NCI-H510A (cell line): ENCODE measurements at places on chromosomes 2 and 18.

GRCh38 chr2:61726456-61727209 lies 127.2 kb downstream of the FAM161A start:
- no peak for DNase-seq

GRCh38 chr2:45311559-45311958 lies 299.5 kb downstream of the SRBD1 start:
- DNase-seq: no peak

- no peak for DNase-seq
Observed at GRCh38 chr2:228728961-228729360, 542.1 kb downstream of the PID1 start.

- no peak for DNase-seq
Observed at GRCh38 chr2:99140056-99140859, 1.2 kb upstream of the C2orf15 start.

- DNase-seq: no peak
Observed at GRCh38 chr2:3793249-3793648, 89.9 kb downstream of the DCDC2C start.

DNA sequence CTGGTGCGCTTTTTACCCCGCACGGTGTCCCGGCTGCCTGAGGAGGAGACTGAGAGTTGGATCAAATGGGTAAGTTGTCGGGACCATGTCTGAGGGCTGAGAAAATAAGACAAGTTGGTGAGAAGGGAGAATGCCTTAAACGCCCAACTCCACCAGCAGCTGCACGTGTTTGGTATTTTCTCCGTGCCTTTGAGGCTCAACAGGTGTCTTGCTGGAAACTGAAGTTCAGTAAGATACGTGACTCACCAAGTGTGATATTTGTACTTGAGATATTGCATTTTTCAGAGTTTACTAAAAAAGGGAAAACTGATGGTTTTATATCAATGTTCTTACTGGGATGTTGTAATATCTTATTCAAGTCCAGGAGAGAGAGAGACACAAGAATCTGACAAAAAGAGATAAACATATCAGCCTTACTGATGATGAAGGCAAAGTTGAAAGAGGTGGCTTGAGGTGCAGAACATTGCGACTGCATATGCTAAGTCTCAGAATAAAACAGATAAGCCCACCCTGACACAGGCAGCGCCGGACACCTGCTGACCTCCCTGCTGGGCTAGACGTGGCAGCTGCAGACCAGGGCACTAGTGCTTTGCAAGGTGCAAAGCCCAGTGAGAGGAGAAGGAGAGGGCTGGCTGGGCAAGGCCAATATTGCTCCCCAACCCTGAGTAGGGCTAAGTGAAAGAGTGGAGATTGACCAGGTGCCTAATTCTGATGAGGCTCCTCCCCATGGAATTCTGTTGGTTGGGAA lies 33.1 kb downstream of the TRPM8 start:
- no peak for DNase-seq

DNA sequence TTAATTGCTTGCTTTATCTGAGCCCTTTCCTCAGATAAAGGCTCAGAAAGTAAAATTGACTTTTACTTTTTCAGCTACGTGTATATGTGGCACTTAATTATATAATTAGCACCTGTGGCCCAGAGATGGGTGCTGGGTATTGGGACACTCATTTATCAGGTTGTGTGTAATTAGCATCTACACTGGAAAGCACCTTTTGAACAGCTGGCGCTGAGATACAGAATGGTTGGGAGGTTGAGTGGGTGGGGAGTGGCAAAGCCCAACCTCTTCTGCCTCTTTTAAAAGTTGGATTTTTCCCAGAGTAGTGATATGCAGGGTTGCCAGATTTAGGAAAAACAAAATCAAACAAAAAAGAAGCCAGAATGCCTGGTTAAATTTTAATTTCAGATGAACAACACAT lies 23.9 kb downstream of the SPTBN1 start:
- no peak for DNase-seq

DNA sequence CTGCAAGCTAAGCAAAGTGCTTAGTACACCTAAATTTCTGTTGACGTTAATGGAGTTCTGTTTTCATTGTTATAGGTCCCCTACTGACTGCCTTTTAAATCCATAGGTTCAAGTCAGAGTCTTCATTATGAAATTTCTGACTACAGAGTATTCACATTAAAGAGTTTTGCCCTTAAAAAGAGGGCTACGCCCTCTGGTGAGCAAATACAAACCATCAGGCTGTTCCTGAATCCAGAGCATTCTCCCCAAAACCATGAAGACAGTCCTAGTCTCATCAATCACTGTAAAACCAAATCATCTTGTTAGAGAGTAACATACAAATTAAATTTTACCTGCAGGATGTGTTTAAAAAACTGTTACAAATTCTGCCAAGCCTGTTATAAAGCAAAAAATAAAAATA lies 1091.7 kb downstream of the TDRD15 start:
- DNase-seq: no peak

DNA sequence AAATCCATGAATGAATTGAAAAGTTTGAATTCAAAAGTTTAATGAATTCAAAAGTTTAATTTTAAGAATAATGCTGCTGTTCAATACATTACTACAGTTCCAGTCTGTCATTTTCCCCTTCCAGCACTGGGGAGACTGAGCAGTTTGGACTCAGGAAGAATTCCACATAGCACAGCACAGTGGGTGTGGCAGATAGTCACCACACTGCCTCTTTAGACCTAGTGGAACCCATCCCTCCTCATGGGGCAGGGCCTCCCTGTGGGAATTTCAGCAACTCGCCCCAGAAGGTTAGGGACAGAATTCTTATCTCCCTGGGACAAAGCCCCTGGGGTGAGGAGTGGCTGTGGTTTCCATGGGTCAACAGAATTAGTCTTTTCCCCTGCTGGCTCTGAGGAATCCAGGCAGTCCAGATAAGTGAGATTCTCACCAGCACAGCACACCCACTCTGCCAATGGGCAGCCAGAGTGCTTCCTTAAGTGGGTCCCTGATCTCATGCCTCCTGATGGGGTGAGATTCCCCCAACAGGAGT lies 442.0 kb upstream of the SYT4 start:
- DNase-seq: no peak

- no peak for DNase-seq
Observed at GRCh38 chr2:160918906-160919503, 241.2 kb upstream of the TANK start.

DNA sequence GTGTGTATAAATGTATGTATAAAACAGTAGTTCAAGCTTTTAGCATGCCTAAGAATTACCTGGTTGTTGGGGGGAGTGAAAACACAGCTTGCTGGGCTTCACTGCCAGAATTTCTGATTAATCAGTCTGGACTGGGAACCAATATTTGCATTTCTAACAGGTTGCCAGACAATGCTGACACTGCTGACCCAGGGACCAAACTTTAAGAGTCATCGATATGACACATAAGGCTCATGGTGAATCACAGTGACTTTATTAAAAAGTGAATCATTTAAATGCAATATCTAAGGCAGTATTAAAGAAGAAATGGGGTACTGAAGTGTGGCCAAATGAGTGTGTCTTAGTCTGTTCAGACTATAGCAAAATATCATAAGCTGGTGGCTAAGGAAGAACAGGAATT lies 195.9 kb upstream of the DTNA start:
- DNase-seq: no peak

DNA sequence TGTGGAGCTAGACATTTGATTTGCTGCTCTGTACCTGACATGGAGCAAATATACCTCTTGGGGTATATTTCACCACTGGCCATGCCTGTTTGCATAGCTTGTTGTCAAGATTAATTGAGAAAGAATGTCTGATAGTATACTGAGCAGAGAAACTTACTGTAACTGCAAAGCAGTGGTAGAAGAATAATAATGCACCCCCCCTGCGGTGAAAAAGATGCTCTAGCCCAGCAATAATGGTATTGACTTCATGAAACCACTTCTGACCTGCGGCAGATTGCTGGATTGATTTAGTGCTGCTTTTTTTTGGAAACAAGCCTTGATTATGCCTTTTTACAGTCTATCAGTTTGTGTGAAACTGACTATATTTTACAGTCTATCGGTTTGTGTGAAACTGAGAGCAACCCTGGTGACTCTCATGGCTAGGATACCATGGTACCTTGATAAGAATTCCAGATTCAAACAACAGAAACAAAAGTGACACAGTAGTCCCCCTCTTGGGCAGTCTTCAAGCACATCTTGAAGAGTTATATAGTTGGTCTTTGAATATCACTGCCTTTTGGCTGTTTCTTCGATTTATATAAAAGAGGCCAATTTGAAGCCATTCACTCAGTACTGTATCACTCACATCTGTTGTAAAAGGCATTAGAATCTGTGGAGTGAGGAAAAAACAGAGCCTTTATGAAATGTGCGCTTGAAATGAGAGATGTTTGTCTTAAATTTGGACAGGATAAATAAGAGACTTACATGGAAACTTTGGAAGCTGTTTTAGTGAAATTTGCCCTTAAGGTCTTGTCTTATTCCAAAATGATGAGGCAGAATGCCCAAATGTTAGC lies 102.5 kb downstream of the FMNL2 start:
- no peak for DNase-seq

DNA sequence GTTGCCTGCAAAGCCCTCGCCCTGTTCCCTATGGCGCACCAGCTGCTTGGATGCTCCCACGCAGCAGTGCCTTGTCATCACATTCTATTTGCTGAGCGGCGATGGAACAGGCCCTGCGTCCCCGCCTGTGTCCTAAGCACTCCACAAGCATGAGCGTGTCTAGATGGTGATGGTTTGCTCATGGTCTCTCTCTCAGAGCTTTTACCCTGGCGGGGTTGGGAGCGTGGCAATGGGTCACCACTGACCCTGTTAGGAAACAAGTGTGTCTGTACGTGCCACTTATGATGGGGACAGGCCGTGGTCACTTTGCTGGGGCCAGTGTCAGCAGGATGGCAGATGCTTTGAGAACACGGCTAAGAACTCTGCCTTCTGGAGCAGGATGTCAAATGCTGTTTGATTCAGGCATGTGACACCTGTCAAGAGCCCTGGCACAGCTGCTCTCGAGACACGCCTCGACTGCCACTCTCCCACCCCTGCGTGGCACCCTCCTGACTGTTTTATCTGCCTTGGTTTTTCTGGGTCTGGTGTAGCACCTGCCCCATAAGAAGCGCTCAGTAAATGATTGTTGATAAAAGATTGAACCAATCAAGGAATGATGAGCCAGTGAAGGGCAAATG lies 44.2 kb downstream of the RRM2 start:
- peak; percentile 26 for DNase-seq

DNA sequence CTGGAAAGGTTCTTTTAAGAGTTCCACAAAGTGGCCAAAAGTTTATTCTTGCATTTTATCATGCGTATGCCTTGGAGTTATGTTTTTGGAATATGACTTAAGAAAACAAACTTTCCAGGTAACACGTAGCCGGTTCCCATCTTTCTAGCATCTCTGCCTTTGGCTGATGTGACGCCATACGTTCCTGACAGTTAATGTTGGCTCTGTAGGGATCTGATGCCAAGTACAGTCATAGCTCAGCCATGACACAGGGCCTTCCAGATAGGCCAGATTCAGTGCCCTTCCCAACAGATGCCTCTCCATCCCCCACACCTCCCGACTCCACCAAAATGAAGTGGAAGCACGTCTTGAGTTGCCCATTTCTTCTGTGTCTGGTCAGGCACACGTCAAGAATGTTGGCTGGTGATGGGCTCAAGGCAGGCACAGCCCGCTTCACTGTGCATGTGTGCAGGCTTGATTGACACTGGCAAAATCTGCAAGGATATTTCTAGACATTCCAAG lies 51.0 kb upstream of the THOC1 start:
- DNase-seq: no peak

DNA sequence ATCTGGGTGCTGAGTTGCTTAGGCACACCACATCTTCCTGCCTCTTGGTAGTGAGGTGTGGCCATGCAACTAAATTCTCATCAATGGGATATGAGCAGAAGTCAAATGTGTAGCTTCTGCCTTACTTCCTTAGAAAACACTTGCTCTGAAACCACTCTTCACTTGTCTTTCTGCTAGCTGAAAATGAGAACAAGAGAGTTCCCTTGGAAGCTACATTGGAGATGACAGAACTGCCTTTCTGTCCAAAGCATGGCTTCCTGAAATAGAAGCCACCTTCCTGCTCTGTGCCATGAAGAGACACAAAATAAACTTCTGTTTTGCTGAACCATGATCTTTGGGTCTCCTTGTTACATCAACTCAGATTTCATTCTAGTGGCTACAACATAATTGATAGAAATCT lies 659.9 kb downstream of the IRS1 start:
- DNase-seq: no peak

DNA sequence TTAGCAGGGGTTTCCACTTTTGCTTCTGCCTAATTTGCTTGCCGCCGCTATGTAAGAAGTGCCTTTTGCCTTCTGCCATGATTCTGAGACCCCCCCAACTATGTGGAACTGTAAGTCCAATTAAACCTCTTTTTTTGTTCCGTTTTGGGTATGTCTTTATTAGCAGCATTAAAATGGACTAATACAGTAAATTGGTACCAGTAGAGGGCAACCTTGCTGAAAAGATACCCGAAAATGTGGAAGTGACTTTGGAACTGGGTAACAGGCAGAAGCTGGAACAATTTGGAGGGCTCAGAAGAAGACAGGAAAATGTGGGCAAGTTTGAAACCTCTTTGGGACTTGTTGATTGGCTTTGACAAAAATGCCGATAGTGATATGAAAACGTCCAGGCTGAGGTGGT lies 216.1 kb upstream of the FSIP2 start:
- DNase-seq: no peak

GRCh38 chr2:14454202-14454601 lies 178.3 kb upstream of the LRATD1 start:
- DNase-seq: no peak

GRCh38 chr2:59732871-59733566 lies 820.4 kb downstream of the BCL11A start:
- no peak for DNase-seq

DNA sequence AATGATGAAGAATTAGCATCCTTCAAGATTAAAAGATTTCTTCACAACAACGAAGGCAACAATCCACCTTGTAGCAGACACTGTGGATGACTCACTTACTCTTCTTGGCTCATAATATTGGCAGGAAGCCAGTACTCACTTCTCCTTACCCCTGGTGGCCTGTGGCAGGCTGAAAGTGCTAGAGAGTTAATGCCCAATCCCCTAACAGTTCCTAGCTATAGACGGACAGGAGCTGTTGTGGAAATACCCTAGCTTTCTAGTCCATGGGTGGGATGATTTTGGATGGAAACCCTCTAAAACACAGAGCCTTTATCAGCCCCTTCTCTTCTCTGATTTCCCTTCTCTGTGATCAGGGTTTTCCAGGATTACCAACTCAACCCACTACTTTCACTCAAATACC lies 128.6 kb upstream of the NYAP2 start:
- DNase-seq: no peak

DNA sequence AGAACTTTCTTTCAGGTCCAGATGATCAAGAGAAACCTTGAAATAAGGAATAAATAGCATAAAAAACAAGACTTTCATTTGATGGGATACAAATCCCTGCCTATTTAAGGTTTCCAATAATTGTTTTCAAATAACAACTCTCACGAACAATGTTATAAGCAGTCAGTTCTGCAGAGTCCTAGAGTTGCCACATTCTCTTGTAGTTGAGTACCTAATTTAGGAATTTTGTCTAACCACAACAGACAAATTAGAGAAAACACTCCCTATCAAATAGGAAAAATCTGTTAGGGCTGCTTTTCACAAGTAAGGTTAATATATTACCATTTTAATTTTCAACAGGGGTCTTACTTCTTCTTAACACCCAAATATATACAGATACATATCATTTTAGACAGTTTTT lies 130.1 kb upstream of the CDH20 start:
- no peak for DNase-seq

- DNase-seq: no peak
Observed at GRCh38 chr18:35291166-35291565, 1.1 kb upstream of the ZSCAN30 start.

- no peak for DNase-seq
Observed at GRCh38 chr18:11419338-11419737, 190.1 kb upstream of the SLC35G4 start.

GRCh38 chr2:182652326-182652725 lies 63.7 kb upstream of the DNAJC10 start:
- DNase-seq: no peak
